ENCODE measurements at places on chromosomes 2 and 18. TPM values are rescaled to one million over a fixed set of nuclear protein-coding genes. Genes with fewer than 3 reads are reported as not detected.

Gene LRATD1
- total RNA-seq: not detected

DNA sequence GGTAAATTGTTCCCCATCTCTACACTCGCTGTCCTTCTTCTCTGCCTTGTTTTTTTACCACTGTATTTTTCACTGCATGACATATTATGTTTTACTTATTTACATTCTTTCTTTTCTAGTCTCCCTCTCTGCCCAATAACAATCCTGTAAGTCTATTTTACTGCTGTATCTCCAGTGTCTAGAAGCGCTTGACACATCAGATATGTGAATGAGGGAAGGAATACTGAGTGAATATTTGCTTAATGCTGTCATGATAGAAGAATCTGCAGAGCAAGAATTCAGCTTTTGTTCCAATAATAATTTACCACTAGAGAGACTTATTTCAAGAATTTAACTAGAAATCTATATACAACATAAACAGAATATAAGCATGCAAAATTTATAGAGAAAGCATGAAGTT, 99.5 kb downstream of the GALNT13 start:
- no peak for DNase-seq

- no peak for DNase-seq
Measured at GRCh38 chr2:210527286-210527685, 29.1 kb upstream of the CPS1 start.

GRCh38 chr2:115913921-115914320, 1471.5 kb downstream of the DPP10 start:
- DNase-seq: no peak
